ENCODE measurements at places on chromosomes 3 and 15.

DNA sequence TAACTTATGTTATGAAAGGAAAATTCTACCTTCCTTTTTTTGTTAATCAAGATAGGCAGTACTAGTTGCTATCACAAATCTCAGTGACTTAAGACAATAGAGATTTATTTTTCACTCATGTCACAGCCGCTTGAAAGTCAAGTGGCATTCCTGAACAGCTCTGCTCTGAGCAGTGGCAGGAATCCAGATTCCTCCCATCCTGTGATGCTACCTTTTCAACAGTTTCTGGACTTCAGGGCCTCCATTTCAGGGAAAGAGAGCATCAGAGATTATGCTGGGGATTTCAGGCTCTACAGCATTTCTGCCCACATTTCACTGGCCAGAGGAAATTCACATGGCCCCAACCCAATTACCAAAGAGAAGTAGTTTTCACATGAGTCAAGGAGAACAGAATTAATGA, 83.4 kb downstream of the IL1RAP start:
- no peak for DNase-seq

- no peak for DNase-seq
Measured at GRCh38 chr15:67025719-67026609, 39.4 kb upstream of the SMAD3 start.

GRCh38 chr15:41577863-41578735, 19.1 kb downstream of the TYRO3 start:
- DNase-seq, result no peak

- DNase-seq, result no peak
Measured at GRCh38 chr3:160103397-160103796, 114.8 kb downstream of the IL12A start.

GRCh38 chr15:81942157-81942556, 103.7 kb downstream of the MEX3B start:
- DNase-seq, result no peak

GRCh38 chr15:90558171-90558573, 28.4 kb downstream of the CRTC3 start:
- DNase-seq, result no peak

GRCh38 chr3:13420045-13420830, at the start of gene NUP210:
Gene NUP210, minus strand, starts transcription at chr3:13420322. Its CDS starts 96 bp downstream, at chr3:13420226.
- peak; percentile 70 for DNase-seq

DNA sequence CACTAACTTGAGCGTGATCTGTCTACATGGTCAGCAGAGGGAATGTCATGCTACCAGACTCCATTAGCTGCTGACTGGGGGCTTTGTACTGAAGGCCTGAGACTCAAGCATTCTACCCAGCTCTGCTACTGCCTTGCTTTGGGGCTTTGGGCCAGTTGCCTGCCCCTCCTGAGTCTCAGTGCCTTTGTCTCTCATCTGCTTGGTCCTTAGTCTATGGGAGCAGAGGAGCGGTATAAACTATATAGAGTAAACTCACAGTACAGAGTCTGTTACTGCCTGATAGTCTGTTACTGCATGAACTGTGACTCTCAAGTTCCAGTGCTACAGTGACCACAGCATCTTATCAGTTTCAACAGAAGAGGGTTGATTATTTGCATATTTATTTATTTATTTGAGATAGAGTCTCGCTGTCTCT, 38.5 kb upstream of the C15orf39 start:
- DNase-seq, result no peak

DNA sequence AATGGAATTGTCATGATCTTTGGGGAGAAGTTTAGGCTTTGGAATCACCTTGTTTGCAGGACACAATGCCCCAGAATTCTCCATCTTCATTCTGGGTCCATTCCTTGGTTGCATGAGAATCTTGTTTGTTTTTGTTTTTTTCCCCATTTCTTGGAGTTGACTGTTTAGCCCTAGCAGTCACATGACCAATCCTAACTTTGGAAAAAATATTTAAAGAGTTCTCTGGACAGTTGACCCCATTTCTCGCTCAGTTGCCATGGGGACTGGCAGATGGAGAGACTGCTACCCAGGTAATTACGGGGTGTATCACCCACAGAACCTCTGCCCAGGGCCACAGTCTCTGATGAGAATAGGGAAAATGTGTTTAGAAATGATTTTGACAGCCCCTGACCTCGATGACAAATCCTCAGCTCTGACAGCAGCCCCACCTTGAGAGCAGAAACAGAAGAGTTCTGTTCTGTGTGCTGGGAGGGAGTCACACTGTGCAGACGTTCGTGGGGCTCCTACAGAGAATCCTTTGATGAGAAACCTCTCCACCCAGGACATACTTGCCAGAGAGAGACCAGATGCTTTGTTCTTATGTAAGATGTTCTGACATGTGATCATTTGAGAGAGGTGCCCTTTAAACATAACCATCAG, 57.7 kb downstream of the IL16 start:
- no peak for DNase-seq

- peak; percentile 90 for DNase-seq
Measured at GRCh38 chr3:48151058-48151806, 37.0 kb downstream of the CDC25A start.

DNA sequence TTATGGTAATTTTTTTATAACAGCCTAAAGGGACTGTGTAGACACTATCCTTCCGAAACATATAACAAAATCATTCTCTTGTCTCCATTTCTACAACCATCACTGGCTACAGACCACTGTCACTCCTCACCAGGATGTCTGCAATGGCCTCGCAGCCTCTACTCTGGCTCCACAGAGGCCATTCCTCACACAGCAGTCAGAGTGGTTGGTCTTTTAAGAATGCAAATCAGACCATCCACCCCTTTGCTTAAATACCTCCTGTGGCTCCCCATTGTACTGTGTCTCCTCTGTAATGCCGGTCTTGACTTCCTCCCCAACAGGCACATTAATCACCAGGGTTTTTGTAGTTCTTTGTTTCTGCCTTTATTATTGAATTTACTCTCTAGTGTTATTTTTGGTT, 344.8 kb downstream of the ERC2 start:
- DNase-seq, result peak; percentile 37

DNA sequence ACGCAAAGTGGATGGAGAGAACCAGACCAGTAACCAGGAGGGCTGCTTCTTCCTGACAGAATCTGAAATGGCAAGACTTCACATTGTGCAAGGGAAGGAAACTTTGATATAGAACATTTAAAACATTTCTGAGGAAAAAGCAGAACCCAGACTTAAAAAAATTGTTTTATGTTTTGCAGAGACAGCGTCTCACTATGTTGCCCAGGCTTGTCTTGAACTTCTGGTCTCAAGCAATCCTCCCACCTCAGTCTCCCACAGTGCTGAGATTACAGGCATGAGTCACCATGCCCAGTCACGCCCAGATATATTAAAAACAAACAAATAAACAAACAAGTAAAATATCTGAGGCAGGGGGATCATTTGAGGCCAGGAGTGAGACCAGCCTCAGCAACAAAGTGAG, 46.2 kb downstream of the CRTAP start:
- no peak for DNase-seq

GRCh38 chr3:87810452-87811016, 248.3 kb downstream of the CGGBP1 start:
- no peak for DNase-seq

DNA sequence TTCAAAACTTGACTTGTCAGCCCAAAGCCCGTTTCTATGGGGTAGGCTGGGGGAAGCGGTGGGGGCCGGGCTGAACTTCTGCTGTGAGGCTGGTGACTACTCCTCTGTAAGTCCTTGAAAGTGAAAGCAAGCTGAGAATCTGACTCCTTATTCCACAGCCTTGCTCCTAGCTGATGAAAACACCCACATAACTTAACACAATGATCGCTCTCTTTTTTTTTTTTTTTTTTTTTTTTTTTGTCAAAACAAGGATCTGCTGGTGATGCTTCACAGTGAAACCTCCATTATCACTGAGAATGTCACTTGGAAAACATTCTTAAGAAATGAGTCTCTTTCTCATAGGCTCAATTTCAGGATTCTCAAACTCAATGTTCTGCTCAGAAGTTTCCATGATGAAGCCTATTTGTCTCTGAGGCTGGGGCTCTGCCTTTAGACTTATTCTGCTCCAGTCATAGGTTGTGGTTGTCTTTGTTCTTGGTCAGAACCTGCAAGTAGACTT, 31.4 kb upstream of the TKT start:
- peak; percentile 60 for DNase-seq

DNA sequence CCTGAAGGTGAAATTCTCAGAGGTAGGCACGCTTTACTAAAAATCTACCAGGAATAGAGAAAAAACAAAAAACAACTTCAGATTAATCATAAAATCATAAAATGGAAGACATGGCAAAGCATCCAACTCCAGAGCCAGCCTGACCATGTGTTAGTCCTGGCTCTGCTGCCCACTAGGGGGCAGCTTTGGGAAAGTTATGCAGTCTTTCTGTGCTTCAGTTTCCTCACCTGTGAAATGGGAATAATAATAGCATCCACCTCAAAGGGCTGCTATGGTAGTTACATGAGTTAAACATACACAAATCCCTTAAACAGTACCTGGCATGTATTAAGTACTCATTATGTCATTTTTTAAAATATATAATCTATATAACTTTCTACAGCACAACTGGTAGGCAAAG, 52.3 kb downstream of the WNT5A start:
- DNase-seq, result peak; percentile 48

- DNase-seq, result no peak
Measured at GRCh38 chr15:70356919-70357318, 259.2 kb upstream of the TLE3 start.

DNA sequence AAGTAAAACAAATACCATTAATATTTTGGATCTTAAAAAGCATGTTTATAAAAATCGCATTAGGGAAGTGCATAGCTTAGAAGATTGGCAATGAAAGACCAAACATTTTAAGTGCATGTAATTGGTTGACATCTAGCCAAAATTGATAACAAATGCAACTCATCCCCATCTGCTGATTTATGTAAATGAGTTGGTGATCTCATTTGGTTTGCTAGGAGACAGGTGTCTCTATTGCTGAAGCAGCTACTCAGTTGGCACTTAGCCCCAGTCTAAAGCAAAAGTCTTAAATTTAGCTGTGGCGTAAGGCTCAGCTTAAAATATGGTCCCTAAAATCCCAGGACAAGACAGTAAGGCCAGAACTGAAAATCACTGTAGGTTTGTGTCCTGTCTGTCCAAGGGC, 113.5 kb upstream of the CHL1 start:
- DNase-seq, result no peak

GRCh38 chr3:136141891-136142290, 54.2 kb downstream of the MSL2 start:
- no peak for DNase-seq

GRCh38 chr3:35857004-35857403, 217.7 kb downstream of the ARPP21 start:
- DNase-seq, result no peak

DNA sequence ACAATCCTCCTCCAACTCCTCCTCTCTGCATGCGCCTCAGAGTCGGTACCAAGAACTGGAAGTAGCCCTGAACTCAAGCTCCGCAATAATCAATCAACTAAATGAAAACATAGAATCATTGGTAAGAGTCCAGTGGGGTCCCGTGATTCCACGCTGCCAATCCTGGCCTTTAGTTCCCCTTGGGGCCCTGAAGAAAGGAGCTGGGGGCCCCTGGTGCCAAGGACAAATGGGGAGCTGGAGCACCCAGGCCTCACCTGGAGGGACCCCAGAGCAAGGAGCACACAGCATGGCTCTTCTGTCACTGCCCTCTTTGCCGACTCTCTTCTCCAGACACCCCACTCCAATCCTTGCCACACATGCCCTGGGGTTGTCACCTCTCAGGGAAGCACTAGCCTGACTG, 80.3 kb downstream of the ADAMTS7 start:
- no peak for DNase-seq

- DNase-seq, result no peak
Measured at GRCh38 chr3:194381460-194381875, 11.9 kb upstream of the LRRC15 start.

- DNase-seq, result no peak
Measured at GRCh38 chr3:129657261-129658046, 51.0 kb upstream of the PLXND1 start.

DNA sequence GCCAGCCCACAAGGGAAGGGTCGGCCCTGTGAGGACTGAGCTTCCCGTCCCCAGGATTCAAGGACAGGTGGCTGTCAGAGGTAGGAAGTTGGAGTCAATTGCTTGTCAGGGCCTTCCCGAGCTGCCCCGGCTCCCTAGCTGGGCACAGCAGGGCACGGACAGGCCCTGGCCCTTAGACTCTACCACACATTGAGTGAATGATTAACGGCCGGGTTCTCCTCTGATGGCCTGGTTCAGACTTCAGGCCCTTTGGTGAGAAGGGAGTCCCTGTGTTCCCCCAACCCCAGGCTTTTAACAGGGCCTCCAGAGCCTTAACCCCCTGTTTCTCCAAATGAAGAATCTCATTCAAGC, 16.4 kb upstream of the FGD5 start:
- DNase-seq, result no peak

DNA sequence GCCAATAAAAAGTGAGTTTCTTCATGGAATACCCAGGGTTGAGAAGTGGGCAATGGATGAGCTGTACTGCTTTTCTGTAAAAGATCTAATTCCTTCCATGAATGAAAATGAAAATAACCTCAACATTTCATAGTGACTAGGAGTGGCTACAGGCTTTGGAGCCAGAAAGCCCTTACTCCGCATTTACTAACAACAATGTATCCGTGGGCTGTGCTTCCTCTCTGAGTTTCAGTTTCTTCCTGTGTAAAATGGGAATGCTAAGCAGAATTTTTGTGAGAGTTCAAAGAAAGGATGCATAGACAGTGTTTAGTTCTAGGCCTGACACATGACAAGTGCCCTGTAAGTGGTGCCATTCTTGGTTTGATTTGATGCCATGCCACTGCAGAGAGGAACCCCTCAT, 47.5 kb upstream of the TM4SF1 start:
- no peak for DNase-seq

- no peak for DNase-seq
Measured at GRCh38 chr15:96172417-96172816, 158.1 kb upstream of the NR2F2 start.

GRCh38 chr3:124373524-124373923, 356.7 kb upstream of the UMPS start:
- DNase-seq, result no peak

DNA sequence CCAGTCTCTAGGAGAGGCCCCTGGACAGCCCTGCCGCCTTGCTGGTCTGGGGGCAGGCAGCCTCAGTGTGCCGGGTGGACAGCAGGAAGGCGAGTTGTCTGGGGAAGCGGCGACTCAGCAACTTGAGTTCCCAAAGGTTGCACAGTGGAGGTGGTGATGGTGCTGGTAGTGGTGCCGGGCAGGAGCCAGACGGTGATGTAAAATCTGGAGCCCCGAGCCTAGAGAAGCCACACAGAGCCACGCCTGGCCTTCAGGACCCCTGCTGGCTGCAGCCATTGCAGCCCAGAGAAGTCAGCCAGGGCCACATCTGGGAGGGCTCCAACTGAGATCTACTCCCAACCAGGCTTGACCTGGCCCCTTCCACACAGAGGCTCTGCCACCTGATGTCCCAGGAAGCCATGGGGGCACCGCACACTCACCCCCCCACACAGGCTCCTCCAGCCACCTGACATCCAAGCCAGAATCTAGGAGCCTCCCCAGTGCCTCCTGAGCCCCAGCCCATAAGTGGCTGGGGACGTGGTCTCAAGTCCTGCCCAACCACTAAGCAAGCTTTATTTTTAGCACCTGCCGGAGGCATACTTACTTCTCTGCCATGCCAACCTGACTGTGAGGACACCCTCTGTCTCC, 8.8 kb downstream of the C3orf22 start:
- DNase-seq, result no peak

- peak; percentile 57 for DNase-seq
Measured at GRCh38 chr15:90665288-90666134, 51.6 kb upstream of the BLM start.

GRCh38 chr3:25156626-25157025, 271.4 kb upstream of the RARB start:
- DNase-seq, result no peak

All from WTC11 (cell line).